ENCODE measurements at places on chromosomes 7 and 10.

- DNase-seq = no peak
Observed at GRCh38 chr7:158074896-158075632, 512.6 kb downstream of the PTPRN2 start.

- DNase-seq = no peak
Observed at GRCh38 chr10:77592510-77592909, 45.1 kb downstream of the KCNMA1 start.

DNA sequence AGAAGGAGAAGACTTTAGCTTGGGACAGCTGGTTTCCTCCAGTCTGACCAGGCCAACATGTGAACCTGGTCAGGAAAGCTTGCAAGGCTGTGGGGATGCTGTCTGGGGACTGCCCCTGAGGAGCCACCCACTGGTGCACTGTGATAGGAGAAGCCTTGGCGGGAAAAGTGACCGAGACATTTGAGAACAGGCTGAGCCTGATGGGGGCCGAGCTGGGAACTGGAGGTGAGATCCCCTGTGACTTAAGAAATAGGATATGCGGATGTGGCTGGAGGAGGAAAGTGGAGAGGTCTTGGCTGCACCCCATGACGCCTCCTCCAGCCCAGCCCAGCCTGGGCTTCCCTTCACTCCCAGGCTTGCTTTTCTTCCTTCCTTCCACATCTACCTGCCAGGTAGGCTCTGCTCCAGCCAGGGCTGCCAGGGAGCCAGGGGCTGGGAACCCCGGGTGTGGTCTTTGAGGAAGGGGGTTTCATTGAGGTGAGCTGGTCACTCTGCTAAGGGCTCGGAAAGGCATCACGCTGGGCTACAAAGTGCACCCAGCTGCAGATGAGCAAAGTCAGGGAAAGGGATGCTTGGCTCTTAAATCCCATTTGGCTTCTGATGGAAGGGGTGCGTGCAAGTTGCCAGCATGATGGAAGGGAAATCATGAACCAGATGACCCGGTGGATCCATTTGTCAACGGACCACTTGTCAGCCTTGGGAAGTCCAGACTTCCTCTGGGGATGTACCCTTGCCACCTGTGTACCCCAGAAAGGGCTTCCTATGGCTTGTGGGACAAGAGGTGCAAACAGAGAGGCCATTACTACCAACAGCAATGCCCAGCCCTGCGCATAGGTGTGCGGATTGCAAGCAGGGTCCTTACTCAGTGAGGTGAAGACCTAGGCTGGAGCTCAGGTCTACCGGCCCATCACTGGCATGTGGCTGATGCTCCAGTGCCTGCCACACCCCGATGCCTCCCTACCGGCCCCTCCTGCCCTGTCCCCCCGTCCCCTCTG lies 66.3 kb downstream of the C10orf143 start:
- DNase-seq = no peak

DNA sequence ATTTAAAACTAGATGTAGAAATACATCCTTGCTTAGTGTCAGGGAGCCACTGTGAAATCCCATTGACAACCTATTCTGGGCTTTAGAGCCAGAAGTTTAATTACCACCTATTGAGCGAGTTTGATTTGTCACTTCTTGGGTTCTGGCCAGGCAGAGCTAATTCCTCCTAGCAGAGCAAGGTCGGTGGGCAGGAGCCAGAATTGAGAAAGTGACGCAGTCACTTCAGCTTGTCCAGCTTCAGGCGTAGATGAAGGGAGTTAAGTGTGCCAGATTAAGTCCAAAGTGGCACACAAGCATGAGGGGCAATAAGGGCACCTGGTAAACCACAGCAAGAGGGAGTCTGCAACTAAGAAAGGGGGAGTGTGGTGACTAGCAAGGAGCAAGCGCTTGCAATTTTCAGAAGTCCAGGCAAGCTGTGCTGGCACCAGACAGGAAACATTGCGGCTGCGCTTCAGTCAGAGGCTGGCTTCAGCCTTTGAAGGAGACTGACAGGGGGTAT lies 119.4 kb downstream of the ST7 start:
- DNase-seq = peak; percentile 52

DNA sequence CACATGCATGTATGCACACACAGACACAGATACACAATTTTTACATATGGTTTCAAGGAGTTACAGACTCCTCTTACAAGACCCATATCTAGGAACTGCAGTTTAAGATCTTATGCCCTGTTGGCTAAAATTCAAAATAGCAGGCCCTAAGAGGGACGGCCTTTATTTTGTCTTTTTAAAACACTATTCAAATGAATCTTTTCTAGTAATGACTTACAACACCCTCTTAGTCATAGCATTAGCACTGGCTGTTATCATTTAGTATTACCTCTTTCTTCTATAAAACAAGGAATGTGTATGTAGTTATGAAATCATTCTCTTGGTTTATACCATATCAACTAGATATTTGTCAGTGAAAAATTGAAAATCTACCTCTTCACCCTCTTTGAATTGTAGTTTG lies 15.3 kb downstream of the PAPSS2 start:
- no peak for DNase-seq

DNA sequence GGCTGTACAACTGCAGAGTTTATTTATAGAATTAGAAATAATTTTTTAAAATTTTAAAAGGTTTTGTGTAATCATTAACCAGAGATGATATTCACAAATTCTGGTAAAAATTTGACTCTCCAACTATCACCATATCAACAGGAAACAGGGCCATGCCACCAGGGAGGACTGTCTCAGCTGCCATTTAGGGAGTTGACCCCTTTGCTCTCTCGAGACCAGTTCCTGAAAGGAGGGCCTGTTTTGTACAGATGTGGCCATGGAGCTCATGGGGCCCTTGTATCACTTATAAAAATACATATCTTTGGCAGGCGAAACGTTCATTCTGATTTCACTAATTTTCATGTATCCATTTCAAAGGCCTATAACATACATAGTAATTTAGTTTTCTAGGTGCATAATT lies 20.3 kb downstream of the H2AZ2 start:
- DNase-seq = no peak

- no peak for DNase-seq
Observed at GRCh38 chr7:22855049-22855392, 32.4 kb upstream of the TOMM7 start.

DNA sequence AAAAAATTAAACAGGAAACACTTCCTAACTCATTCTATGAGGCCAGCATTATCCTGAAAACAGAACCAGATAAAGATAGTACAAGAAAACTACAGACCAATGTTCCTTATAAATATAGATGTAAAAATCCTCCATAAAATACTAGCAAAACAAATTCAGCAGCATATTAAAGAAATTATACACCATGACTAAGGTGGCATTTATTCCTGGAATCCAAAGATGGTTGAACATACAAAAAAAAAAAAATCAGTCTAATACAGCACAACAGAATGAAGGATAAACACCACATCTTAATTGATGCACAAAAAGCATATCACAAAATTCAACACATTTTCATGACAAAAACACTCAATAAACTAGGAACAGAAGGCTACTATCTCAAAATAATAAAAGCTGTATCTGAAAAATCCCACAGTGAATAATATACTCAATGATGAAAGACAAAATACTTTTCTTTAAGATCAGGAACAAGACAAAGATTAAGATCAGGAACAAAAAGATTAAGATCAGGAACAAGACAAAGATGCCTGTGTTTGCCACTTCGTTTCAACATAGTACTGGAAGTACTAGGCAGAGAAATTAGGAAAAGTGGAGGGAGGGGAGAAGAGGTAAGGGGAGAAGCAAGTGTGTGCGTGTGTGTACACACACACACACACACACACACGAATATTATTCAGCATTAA lies 95.6 kb downstream of the SNX13 start:
- DNase-seq = no peak

GRCh38 chr7:92368741-92369140 lies 78.5 kb upstream of the GATAD1 start:
- DNase-seq = no peak

DNA sequence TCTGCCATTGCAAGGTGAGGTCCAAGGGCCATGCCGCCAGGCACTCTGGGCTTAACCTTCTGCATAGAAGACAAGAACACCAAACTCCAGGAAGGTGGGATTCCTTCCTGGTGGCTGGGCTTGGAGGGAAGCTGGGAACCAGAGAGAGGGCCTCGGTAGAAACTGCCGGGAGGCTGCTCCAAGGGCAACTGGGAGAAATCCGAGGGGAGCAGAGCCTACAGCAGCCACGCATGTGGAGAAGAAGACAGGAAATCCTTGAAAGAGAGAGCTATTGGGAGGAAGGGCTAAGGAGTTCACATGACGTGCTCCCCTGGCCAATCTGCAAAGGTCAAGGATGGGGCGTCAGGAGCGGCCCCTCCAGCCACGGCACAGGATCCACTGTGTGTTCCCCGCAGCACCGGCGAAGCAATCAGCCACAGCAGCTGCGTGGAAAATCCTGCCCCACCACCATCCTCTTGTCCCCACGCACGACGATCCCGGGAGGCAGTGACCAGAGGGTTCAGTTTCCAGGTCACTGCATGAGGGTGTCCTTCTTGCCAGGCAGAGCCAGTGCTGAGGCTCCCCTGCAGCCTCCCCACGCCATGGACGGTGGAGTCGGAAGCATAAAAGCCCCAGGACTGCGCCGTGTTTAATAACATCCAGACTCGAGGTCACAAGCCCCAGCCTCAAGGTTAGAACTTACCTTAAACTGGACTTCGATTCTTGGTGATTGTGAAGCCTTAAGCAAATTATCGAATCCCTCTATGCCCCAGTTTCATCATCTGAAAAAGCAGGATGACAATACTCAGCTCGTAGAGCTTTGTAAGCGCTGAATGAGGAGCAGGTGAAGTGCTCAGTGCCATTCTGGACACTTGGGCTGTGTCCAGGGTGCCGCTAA lies 8.6 kb upstream of the PPP2R2D start:
- no peak for DNase-seq

GRCh38 chr7:111510584-111511378 lies 51.5 kb downstream of the IMMP2L start:
- no peak for DNase-seq

GRCh38 chr10:119505131-119505551 lies 37.4 kb downstream of the RGS10 start:
- no peak for DNase-seq

DNA sequence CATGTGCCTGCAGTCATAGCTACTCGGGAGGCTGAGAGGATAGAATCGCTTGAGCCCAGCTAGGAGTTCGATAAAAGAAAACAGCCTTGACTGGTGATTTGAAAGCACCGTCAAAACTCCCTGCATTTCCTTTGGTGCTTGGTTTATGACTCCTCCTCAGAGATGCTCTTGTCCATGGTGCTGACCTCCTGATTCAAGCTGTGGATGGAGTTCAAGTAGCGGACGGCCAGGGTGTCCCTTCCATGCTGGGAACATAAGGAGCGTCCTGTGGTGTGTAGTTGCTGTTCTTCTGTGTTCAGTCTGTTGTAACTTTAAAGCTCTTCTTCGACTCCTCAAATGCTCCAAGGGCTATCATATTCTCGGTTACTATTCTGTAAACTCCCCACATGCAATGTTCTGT lies 382.5 kb upstream of the KIAA1217 start:
- DNase-seq = no peak

DNA sequence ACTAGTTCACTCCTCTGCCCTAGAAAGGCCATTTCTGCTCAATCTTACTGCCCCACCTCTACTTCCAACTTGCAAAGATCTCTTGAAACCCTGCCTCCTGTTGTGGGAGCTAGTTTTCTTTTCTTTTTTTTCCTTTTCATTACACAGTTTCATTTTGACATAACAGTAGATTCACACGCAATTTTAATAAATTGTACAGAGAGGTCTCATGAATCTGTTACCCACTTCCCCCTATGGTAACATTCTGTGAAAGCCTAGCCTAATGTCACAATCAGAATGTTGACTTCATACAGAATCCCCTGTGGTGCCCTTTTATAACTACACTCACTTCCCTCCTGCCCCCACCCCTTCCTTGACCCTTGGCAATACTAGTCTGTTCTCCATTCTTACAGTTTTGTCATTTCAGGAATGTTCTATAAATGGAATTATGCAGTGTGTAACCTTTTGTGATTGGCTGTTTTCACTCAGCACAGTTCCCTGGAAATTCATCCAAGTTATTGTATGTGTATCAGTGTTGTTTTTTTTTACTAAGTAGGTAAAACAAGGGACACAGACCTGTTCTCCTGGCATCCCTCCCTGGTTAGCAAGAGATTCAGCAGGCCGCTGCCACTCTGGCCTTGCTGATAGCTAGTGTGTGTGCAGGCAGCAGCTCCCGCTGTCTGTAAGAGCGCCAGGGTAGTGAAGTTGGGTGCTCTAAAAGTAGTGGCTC lies 21.5 kb downstream of the CHST3 start:
- DNase-seq = no peak

- no peak for DNase-seq
Observed at GRCh38 chr7:148915211-148915610, 31.1 kb upstream of the EZH2 start.

GRCh38 chr7:46625032-46625431 lies 704.0 kb upstream of the IGFBP3 start:
- DNase-seq = no peak

GRCh38 chr10:34462056-34462455 lies 353.0 kb downstream of the PARD3 start:
- DNase-seq = no peak

GRCh38 chr7:137146552-137147337 lies 196.8 kb downstream of the PTN start:
- no peak for DNase-seq

DNA sequence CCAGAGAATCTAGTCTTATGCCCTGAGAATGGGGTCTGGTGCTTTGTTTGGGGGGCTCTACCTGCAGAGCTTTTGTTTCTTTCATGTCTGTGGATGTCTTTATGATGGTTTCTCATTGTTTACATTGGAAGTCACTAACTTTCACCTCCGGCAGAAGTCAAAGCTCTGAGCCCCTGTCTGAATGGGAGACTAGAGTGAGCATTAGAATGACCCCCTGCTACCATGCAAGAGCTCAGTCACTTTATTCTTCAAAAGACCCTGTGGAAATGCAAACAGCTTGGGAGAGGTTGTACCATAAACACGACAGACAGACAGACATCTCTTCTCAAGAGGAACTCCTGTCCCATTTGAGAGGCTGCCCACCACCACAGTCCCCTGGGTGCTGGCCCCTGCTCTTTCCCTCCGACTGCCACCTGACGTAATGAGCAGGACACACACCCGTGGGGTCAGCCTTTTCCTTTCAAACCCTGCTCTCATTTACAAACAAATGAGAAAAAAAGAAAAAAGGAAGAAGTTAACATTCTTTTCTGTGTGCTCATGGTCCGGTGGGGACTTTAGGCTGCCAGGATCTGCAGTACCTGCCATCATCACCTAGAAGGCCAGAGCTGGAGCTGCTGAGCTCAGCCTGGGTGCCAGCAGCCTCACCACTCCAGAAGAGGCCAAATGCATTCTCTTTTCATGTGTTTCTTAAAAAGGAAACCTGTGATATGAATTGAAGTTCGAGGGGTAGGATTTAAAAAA lies 91.6 kb downstream of the FZD1 start:
- no peak for DNase-seq

DNA sequence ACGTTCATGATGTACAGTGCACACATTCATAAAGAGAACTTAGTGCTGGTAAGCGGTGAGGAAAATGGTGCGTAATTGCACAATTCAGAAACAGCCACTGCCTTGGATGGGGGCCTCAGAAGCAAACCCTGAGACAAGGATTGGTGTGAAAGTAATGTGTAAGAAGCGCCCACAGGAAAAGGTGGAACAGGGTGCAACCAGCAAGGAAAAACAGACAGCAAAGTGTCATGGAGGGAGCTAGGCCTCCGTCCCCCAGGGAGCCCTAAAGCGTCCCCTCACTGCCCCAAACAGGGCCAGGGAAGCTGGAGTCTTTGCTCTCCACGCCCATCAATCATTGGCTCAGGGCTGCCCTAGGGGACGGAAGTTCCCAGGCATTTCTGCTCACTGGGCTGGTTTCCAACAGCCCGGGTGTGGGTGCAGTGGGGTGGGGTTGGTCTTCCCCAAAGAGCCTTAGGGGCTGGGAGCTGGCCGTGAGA lies 9.6 kb upstream of the C10orf105 start:
- peak; percentile 79 for DNase-seq

- DNase-seq = no peak
Observed at GRCh38 chr7:70432567-70433001, 699.4 kb upstream of the GALNT17 start.

GRCh38 chr10:16280595-16280994 lies 156.2 kb upstream of the PTER start:
- DNase-seq = no peak

Data from GF-D8 (cell line).